ENCODE measurements at places on chromosomes 2 and 18. TPM values are rescaled to one million over a fixed set of nuclear protein-coding genes. Genes with fewer than 3 reads are reported as not detected.
A peak's percentile ranks its signal among the peaks of the same experiment; 100 is the strongest.

DNA sequence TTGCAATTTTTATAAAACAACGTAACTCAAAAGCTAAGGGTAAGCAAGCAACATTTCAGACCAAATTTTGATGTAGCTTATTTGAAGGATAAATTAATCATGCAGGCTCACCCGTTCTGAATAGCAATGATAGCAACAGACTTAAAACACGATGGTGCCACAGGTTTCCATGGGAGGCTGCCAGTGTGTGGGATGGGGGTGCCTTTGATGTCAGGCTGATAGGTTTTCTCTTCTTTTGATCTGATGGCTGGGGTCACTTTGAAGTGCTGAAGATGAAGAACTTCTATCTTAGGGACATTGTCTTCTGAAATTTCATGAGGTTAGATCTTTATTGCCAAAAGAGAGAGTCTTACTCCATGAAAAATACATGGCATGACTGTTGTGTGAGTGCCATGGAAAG, 206.8 kb downstream of the LPIN1 start:
- no peak for DNase-seq

GRCh38 chr2:28958689-28959088, 22.4 kb upstream of the TOGARAM2 start:
- DNase-seq, result no peak

DNA sequence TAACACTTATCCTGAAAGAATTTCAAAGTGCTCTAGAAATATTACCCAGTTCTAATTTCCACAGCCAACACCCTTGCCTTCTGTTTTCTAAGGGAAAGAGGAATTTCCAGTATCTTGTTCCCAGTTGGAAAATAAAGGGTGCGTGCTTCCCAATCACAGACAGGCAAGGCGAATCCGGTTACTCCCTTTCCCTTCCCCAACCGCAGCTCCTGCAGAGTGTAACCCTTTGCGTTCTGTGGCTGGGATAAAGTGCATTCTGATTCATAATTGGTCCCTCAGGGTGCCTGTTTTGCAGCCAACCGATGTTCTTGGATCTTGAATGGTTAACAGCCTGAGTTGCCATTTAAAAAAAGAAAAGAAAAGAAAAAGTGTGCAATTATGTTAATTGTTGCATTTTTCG, 40.6 kb upstream of the PGAP1 start:
- no peak for DNase-seq

DNA sequence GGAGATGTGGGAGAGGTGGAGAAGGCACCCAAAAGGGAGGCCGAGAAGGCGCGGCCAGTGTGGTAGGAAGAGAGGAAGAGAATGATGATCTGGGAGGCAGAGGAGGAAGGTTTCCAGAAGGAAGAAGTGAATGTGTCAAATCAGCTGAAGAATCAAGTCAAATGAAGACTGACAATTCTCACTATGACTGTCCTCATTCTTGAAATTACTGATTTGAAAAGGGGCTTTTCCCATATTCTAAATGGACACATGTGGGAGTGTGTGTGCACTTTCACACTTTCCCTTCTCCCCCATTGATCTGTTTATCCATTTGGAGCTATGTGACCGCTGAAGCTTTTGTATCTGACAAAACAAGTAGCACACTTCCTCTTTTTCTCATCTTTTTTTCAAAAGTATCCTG, 6.1 kb downstream of the AFF3 start:
- no peak for DNase-seq

GRCh38 chr2:230127195-230127594, 58.5 kb upstream of the SLC16A14 start:
- no peak for DNase-seq

DNA sequence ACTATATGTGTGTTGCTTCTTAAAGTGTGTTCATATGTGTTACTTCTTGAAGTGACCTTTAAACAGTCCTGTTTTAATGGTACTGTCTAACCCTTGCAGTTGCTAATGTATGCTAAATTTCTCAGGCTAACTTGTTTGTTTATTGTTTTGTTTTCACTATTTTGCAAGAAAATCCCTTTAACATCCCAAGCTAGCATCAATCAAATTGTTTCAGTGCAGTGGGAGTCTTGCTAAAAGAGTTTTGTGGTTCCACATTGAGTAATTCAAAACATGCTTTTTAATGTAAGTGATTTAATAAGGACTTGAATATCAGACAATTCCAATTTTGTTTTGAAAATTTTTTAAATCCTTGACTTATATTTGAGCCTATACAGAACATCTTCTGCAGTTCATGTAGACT, 3.6 kb downstream of the SH3RF3 start:
- DNase-seq, result no peak

DNA sequence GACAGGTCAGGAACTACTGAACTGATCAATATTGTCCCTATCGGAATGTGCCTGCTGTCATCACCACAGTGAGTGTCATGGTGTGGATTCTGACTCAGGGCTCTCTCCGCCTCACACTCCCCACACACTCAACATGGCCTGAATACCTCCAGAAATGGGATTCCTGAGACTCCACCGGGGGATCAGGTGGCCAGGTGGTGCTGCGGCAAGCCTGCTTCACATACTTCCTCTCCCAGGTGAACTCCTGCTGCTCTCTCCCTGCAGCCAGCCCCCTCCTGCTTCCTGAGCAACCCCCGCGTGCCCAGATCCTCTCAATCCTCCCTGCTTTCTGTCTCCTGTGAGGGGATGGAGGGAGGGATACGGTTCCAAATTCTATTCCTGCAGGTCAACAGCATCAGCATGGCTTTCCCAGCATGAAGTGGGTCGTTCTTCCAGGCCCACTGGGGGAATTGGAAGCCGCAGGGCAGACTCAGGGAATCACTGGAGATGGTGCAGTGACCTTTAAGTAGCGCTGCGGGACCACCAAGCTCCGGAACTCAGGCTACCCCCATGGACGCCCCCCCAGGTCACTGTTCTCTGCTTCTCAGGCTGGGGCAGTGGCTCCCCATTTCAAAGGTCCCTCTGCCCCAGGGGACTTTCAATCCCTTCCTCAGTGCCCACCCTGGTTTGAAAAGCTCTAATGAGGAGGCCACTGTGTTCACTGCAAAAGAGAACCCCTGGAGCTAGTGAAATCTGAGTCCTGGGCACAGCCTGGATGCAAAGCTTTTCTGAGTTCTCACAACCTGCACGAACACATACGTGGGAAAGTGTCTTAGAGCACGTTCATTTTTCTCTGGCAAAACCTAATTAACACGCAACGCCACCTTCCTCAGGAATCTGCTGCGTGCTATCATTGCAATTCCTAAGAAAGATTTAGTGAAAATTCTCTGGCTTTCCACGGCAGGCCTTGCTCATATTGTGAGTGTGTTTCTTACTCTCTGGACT, 168.4 kb downstream of the ZFP36L2 start:
- DNase-seq, result peak; percentile 49

- no peak for DNase-seq
These were observed 89.1 kb downstream of the AKAIN1 start for GRCh38 chr18:5107988-5108387.

DNA sequence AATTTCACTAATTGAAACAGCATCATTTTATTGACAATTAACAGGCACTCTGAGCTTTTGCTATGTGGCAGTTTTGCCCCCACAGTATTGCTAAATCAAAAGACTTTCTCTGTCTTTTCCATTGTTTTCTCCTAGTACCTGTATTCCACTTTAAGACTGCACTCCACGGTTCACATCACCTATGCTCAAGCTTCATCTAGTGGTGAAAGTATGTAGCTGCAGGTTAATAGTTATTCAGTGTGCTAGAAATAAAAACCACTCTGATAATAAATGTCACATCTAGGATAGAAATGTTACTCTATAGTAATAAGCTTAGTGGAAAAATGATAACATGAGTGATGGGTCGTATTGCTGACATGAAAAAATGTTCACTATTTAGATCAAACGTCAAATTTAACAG, 24.6 kb downstream of the ARL6IP6 start:
- no peak for DNase-seq

GRCh38 chr2:214543386-214543955, 132.6 kb downstream of the VWC2L start:
- no peak for DNase-seq

GRCh38 chr2:215218587-215219577, 80.5 kb upstream of the ABCA12 start:
- no peak for DNase-seq

GRCh38 chr2:4588606-4589005, 885.2 kb downstream of the DCDC2C start:
- DNase-seq, result no peak

DNA sequence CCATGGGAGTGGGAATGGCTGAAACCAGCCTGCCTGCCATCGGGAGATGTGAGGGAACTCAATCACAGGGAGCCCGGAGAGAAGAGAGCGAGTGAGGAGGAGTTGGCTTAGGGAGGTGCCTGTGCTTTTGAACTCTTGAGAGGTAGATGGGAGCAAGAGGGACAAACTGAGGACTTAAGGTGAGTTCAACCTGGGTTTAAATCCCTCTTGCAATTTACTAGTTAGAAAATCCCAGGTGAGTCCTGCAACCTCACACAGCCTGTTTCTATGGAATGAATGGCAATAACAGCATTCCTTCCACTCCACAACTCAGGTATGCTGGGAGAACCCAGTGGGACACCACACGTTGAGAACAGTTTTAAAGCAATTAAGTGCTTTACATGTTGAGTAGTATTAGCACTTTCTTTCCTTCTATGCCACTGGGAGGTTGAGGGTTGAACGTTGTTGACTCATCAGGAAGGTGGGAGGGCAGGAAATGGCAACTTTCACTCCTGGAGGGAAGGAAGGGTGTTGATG, 57.3 kb downstream of the VIT start:
- DNase-seq, result no peak

DNA sequence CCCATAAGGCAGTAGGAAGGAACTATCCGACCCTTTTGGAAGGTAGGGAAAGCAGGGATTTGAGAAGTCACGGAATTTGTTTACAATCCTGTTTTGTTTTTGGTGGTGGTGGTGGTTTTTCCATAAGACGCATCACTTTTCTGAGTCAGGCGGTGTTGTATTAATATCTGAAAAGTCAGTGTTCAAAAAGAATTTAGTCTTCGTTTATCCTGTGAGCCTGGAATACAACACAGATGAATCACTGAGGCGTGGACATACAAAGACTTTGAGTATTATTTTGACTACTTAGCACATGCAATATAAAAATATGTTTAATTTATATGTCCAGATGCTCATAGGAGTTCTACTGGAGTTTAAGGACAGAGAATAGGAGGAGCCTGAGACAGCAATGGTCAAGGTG, 785 bp downstream of the ZNF892 start:
- no peak for DNase-seq

- no peak for DNase-seq
These were observed 76.5 kb downstream of the ZNF521 start for GRCh38 chr18:25275412-25276001.

DNA sequence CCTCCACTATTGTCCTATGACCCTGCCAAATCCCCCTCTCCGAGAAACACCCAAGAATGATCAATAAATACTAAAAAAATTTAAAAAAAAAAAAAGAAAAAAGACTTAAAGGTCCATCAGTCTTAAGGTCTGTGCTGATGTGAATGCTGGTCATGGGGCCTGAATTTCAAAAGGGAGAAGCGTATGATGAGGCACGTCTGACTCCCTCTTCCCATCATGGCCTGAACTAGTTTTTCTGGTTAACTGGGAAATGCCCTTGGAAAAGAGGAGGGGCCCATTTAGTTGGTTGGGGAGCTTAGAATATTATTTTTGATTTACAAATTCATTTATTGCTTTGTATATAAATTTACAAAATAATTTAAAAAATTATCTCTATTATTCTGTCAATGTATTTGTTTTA, 291.0 kb upstream of the CDH19 start:
- no peak for DNase-seq

DNA sequence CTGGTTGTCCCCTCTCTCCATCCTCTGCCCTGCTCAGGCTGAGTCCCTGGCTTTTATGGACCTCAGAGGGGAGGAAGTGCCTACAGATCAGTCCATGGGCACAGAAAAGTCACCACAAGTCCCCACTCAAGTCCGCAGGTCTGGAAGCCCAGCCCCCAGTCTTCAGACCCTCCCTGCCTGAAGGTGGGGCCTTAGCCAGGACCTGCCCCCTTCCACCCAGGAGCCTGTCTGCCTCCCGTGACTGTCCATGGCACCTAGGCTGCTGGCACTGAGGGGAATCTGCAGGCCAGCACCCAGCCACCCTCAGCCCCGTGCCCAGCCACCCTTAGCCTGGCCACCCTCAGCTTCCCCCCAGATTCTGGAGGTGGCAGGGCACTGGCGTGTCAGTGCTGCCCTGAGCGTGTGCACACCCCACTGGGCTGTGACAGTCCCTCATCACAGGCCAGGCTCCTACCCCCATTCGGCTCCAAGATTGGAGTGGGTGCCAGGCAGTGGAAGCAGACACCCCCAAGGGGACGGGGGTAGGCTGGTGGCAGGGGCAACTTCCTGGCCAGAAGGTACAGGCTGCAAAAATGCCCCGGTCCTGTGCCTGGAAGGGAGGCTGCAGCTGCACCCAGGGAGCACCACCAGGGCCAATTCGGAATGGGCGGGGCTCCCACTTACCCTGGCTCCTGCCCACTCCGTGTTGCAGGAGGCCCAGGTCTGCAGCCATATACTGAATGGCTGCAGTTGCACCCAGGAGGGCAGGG, 154.7 kb upstream of the RMP24 start:
- no peak for DNase-seq

- no peak for DNase-seq
These were observed 124.0 kb downstream of the PLA2R1 start for GRCh38 chr2:159938395-159938794.

DNA sequence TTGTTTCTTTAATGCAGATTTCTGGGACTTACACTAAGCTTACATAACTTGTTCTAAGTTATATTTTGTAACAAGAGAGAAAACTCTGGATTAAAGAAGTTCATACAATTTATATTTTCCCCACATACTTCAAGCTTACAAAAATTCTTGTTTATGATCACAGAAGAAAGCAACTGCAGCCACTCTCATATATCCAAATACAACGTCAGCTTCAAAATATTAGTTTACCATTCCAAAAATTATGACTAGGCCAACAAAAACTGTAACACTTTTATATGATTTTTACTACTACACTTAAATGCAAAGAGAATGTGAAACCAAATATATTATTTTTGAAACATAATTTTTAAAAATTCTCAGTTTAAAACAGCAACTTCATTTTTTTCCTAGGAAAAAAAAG, 30.9 kb downstream of the LPIN2 start:
- no peak for DNase-seq

DNA sequence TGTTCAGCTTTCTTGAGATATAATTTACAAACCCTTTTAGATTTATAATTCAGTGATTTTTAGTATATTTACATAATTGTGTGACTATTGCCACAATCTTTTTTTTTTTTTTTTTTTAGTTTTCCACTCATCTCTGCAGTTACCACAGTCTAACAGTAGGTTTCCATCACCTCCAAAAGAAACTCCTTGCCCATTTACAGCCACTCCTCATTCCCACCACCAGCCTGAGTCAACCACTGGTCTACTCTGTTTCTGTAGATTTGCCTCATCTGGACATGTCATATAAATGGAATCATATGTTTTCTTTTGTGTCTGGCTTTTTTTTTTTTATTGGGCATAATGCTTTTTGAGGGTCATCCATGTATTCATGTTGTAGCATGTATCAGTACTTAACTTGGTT, 16.1 kb downstream of the MTX2 start:
- no peak for DNase-seq

MOGAT1 gene
- not detected for total RNA-seq

RAPGEF4 gene
- total RNA-seq, result 0.57 TPM

PRKAG3 gene
- not detected for total RNA-seq

GAREM1 gene
- total RNA-seq, result 6.2 TPM

DIPK1C gene
- total RNA-seq, result not detected

RUFY4 gene
- not detected for total RNA-seq

KCNG2 gene
- not detected for total RNA-seq

SPDYA gene
- total RNA-seq, result 3.4 TPM

SLC4A3 gene
- total RNA-seq, result 9.7 TPM

SRD5A2 gene
- not detected for total RNA-seq

PID1 gene
- 1.8 TPM for total RNA-seq

CTNNA2 gene
- not detected for total RNA-seq

HJURP gene
- 6.9 TPM for total RNA-seq

Data from chondrocyte (in vitro differentiated cells).